ENCODE measurements at places on chromosomes 1 and 21.

GRCh38 chr1:24294228-24294672 is 24.9 kb upstream of the GRHL3 start:
- peak; percentile 72 for DNase-seq

DNA sequence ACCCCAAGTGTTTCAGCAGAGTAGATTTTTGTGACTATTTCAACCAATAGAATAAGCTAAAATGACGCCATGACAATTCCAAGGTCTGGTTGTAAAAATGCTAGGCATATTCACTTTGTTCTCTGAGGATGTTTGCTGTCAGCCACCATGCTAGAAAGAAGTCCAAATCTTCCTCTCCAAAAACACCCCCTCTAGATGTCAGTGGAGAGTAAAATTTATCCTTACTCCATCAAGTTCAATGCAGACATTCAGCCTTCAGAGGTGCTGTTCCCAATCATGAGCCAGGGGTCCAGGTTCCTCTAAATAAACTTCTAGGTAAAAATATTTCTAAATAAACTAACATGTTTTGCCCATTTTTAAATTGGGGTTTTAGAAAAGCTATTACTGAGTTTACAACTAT is 395.4 kb upstream of the ADAMTS5 start:
- no peak for DNase-seq

DNA sequence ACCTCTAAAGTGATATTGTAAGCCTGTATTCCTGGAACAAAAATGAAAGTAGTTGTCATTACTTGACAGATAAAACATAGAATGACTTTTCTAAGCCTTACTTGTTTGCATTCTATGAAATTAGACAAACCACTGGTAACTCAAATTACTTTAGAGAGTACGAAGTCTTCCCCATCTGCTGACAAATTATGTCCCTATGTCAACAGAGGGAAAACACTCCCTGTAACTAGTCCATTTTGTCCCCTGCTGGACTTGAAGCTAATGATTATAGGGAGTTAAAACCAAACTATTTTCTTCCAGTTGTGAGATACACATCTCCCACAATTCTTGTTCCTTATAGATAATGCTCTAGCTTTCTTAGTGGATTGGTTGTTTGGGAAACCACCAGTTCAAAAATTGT is 39.6 kb downstream of the GREM2 start:
- no peak for DNase-seq

- no peak for DNase-seq
These were observed 5.0 kb upstream of the BCAR3 start for GRCh38 chr1:93686504-93687250.

GRCh38 chr1:29162025-29162424 is 19.7 kb downstream of the SRSF4 start:
- DNase-seq, result no peak

DNA sequence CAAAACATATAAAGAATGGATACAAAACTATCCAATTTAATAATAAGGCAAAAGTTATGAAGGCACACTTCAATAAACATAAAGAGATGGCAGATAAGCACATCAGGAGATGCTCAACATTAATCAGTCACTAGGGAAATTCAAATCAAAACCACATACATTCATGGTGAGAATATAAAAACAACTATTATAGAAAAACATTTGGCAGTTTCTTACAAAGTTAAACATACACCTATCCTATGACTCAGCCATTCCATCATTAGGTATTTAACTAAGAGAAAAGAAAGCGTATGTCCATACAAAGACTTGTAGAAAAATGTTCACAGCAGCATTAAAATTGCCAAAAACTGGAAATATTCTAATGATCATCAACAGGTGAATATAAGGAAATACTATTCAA is 44.3 kb downstream of the KIFAP3 start:
- DNase-seq, result no peak

- no peak for DNase-seq
These were observed 59.2 kb downstream of the TLR5 start for GRCh38 chr1:223083831-223084230.

DNA sequence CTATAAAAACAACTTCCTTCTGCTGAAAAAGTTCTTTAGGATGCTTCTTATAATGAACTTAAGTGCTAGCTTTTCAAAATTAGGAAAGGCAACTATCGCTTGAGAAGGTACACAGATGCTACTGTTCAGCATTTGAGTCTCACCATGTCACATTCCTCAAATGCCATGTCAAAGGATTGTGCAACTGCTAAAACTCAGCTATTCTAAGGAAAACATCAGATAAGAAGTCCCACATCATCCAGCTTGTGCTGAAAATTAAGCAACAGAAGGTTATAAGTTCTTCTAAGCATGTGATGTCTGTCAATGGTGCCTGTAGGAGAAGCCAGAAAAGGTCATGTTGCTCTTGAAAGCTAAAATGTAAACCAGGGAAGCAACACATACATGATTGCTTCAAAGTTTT is 36.5 kb downstream of the MCOLN2 start:
- DNase-seq, result no peak

- no peak for DNase-seq
These were observed 28.4 kb upstream of the RUNX1 start for GRCh38 chr21:35077466-35077865.

DNA sequence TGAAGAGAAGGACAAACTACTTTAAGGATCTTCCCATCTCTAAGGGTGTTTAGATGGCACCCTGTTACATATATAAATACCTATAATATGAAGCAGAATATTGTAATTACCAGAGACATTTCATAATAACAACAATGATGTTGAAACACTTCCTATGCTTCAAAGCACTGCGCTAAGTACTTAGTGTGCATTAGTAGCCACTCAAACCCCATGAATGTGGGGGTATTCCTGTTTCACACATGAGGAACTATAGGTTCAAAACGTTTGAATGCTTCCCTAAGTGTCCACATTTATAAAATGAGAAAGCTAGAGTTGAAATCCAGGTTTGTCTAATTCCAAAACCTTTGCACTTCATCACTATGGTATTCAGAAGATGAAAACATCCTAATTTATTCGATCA is 18.5 kb upstream of the OR10J5 start:
- no peak for DNase-seq

- no peak for DNase-seq
These were observed 520 bp downstream of the TNFRSF18 start for GRCh38 chr1:1205769-1206375.

DNA sequence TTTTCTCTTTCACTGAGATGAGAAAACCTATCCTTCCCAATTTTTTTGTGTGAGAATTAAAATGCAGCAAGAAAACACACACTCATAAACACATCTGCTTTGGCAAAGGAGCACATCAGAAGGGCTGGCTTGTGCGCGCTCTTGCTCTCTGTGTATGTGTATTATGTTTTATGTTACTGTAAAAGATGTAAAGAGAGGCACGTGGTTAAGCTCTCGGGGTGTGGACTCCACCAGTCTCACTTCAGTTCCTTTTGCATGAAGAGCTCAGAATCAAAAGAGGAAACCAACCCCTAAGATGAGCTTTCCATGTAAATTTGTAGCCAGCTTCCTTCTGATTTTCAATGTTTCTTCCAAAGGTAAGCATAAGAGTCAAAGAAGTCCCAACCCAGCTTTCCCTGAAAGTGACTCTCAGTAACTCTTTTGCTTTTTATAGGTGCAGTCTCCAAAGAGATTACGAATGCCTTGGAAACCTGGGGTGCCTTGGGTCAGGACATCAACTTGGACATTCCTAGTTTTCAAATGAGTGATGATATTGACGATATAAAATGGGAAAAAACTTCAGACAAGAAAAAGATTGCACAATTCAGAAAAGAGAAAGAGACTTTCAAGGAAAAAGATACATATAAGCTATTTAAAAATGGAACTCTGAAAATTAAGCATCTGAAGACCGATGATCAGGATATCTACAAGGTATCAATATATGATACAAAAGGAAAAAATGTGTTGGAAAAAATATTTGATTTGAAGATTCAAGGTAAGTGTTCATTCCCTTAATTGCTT is at the start of gene CD2:
Gene CD2, plus strand, starts transcription at position 233 of the 780 bp plus-strand sequence. Its CDS starts 63 bp downstream, at position 296.
- no peak for DNase-seq

DNA sequence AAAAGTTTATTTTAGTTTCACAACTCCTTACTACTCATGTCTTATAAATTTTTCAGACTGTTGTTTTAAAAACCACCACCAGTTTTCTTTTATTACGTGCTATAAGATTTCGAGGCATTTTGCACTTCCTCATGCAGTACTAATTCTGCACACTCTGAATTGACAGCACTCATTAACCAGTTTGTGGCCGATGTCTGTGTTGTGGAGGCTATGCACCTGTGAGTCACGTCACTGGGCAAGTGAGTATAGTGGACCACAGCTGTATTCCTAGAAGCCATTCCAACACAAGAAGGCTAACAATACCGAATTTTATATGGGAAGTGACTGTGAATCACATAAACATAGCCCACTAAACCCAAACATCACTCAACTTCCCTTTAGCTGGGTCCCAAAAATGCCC is 21.0 kb upstream of the SPATA6 start:
- DNase-seq, result no peak

DNA sequence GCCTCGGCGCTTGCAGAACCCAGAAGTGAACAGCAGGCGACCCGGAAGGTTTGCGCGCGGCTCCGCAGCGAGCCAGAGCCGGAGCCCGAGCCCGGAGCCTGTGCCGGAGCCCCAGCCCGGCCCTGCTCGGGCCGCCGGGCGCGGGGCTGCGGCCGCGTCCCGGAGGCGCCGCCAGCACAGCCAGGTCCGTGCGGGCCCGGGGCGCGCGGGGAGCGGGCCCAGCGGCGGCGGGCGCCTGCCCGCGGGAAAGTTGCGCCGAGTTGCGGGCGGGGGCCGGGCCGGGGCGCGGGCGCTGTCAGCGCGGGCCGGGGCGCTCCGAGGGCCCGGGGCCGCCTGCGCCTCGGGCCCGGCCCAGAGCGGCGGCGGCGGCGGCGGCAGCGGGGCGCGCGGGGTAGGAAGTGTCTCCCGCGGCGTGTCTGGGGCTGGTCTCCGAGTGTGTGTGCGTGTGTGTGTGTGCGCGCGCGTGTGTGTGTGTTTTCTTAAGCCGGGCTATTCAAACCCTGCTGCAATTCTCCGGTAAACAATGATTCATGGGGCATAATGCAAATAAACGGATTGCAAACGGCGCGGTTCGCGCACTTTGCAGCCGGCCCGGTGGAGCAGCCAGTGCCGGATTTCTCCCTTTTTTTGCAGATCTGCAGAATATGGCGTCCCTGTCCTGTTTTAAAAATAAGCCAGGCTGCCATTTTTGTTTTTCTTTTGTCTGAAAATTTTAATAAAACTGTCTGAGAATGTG is at the start of gene ZNF362:
Gene ZNF362, plus strand, starts transcription at position 22 of the 736 bp plus-strand sequence. CDS start 14,083 bp downstream, outside the sequence.
- peak; percentile 34 for DNase-seq

DNA sequence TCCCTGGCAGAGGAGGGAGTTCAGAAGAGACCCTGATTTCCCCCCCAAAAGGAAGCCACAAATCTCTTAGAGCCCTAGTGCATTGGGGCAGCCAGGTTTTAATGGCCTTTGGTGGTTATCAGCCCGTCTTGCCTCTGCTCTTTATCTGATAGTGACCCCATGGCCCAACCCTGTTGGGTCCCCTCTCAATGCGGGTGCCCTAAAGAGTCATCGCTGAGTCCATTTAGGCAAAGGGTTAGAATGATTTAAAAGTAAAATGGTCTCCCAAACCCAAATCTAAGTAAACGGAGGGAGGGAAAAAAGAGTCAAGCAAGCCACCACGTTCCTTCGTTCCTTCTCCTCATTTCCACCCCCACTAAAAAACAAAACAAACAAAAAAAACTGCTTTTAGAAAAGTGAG is 164.0 kb downstream of the RUNX1 start:
- DNase-seq, result no peak

GRCh38 chr1:65176591-65176990 is 28.6 kb downstream of the AK4 start:
- DNase-seq, result no peak

DNA sequence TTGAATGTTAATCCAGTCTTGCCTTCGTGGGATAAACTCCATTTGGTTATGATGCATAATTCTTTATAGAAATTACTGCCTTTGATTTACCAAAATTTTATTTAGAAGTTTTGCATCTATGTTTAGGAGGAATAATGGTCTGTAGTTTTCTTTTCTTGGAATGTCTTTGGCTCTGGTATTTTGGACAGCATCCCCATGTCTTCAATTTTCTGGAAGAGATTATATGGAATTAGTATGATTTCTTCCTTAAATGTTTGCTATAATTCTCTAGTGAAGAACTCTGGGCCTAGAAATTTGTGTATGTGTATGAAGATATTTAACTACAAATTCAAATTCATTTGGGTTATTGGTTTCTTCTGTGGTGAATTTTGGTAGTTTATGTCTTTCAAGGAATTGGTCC is 92.7 kb downstream of the SNX7 start:
- no peak for DNase-seq

DNA sequence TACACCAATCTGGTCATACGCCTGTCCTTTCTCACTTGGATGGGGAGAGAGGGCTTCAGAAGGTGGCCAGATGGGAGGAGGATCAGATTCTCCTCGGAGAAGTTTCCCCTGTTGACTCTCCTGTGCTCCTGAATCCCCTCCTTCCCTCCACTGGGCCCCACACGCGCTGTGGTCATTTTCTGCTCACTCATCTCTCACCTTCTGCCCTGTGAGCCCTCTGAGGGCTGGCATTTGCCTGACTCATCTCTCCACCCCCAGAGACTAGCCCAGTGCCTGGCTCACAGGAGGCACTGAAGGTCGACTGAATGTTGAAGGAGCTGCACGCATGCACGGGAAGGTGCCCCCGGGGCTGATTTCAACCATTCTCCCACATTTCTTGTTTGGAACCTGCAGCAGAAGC is 14.2 kb downstream of the ABCA4 start:
- DNase-seq, result no peak

DNA sequence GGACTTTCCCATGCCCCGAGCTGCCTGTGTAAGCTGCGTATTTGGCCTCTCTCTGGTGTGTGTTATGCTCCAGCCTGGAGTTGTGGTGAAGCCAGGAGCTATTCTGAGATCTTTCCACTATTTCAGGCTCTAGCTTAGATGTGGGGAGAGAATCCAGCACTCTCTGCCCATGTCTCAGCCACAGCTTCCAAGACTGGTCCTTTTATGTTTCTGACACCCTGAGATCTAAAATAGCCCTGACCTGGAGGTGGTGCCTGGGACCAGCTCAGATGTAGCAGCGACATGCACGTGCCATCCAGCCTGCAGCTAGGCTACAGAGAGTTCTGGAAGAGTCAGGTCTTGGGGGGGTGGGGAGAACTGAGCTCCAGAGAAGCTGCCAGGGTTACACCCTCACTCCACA is 76.5 kb downstream of the TENT5C start:
- no peak for DNase-seq

DNA sequence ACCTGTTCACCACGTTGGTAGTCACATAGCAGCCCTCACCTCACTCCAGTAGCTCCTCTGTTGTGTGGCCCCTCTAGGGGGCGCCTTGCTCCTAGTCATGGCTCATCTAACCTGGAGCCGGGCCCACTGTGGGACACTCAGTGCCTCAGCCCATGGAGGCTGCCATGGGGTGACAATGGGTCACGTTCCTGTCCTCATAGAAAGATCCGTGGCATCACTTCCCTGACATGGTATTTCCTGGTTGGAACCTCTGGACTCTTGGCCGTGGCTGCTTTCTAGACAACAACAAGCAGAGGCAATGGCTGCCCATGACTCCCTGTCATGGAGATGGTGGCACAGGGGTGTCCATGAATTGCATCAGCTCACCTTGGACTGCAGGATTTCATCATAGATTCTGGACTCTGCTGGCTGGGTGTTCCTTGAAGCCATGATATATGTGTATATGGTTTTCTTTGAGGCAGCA is 27.5 kb upstream of the SLAMF6 start:
- DNase-seq, result no peak

- DNase-seq, result no peak
These were observed 6.2 kb downstream of the HPCAL4 start for GRCh38 chr1:39685071-39685470.

All from amniotic stem cell (primary cell).